ENCODE measurements at places on chromosomes 5 and 9.
A peak's percentile ranks its signal among the peaks of the same experiment; 100 is the strongest.

DNA sequence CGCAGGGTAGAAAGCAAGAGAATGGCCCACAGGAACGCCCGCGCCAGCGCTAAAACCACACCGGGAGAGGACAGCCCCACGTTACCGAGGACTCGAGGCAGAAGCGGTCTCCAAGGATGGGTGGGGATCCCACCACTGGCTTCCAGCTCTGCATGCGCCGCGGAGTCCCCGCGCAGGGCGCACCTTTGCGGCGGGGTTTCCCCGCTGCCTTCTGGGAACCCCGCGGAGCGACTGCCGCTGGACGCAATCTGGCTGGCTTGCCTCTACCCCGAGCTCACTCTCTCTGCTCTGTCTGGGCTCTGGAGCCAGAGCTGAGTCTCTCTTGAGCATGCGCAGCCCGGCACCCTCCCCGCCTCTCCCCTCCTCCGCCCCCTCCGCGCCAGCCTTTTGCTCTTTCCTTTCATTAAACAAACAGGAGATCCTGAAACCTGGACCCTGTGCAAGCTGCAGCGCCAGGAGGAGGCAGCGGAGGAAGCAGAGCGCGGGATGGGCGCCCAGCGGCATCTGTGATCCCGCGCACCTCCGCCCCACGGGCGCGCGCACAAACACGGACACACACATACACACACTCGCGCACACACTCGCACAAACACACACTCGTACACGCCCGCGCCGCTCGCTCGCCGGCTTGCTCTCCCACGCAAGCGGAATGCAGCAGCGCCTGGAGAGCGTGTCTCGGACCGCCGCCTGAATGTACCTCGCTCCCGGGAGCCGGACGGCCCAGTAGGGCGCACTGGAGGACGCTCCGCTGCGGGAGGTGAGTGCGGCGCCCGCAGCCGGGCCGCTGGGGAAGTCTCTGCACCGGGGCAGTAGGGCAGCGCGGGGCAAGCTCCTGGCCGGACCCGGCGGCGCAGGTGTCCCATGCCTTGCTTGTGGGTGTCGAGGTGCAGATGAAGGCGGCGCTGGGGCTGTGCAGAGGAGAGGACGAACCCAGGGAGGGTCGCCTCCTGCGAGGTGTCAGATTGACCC, at the start of gene PLPPR1:
PLPPR1 (plus strand) TSS at position 382 of the 969 bp plus-strand sequence.
- peak; percentile 87 for DNase-seq

DNA sequence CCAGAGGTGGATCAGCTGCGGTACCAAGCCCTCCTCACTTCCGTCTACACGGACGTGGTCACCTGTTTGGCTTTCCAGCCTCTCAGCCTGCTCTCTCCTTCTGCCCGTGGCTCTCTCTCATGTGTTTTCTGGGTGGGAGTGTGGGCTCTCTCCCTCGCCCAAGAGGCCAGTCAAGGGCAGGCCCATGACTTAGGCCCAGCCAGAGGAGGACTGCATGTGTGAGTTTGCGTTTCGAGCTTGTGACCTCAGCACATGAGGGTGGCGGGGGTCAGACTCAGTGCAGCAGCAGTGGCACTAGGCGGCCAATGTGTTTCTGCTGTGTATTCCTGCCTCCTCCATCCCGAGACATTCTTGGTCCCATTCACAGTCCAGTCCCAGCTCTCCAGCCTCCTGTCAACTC, 82.5 kb upstream of the SMIM23 start:
- DNase-seq: no peak

DNA sequence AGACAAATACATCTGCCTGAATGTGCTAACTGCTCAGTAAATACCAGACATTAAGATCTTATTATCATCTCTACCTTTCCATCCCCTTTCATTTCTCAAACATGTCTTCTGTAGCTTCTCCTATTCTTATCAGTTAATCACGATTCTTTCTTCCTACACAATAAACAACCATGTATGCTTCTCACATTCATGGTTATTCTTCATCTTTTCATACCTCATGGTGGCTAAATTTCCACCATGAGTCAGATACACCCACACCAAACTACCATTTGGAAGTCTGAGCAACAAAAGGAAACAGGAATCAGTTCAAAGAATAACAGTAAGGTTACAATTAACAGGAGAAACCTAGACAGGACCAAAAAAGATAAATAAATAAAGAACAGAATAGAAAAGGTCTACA, 7.7 kb downstream of the ZNF622 start:
- no peak for DNase-seq

DNA sequence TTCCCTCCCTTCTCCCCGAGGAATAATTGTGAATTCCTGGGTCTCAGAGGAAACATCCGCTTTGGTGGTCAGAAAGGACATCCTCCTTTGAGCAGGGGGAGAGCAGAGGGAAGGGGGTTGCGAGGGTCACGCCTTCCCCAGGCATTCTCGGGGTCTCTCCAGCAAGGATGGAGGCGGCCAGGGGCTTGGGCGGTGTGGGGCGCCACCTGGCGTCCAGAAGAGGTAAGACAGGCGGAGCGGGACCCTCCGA, 129.1 kb downstream of the KCNIP1 start:
- no peak for DNase-seq

GRCh38 chr5:119795768-119796167, 166.4 kb downstream of the FAM170A start:
- no peak for DNase-seq

GRCh38 chr9:82972446-82972845, 90.5 kb downstream of the RASEF start:
- DNase-seq: no peak

- no peak for DNase-seq
These were observed 1.1 kb downstream of the ERCC6L2 start for GRCh38 chr9:95876595-95876994.

Data from NCI-H774 (cell line).